ENCODE measurements at places on chromosomes 3 and 15. TPM values are rescaled to one million over a fixed set of nuclear protein-coding genes. Genes with fewer than 3 reads are reported as not detected.

- no peak overlapping the region for H3K4me3 ChIP-seq
- H3K27ac ChIP-seq = no peak overlapping the region
- peaks cover 40% of the 10 kb centered on the region for H3K27me3 ChIP-seq
- no peaks in the 10 kb centered on the region for H3K36me3 ChIP-seq
Measured at GRCh38 chr3:49867871-49868321, 1.8 kb downstream of the CAMKV start.

DNA sequence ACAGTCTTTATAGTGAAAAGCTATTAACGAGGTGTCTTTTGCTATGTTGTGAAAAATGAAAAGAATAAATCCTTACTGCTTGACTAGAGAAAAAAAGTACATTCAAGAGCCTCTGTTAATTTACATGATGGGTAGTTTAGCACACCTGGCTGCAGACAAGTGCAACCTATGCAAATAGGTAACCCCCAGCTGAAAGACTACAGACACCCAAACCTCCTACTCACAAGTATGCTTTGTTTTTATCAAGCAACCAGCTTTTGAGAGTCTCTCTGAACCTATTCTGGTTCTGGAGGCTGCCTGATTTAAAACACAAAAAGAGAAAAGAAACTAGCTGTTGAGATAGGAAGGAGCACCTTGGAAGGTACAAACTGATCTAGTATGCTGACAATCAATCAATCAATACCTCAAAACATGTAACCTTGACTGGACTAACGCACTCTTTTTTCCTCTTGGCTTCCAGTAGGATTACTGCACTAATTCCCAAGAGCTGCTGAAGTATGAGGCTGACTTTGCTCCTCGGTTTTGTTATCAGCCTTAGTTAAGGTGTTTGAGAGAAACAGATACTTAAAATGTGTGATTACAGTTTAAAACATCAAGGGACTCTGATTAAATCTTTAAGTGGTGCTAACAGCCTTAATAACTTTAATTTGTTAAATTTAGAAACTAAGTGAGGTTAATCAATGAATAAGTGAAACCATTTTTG lies 63.6 kb downstream of the OSBPL10 start:
- no peak overlapping the region for H3K4me3 ChIP-seq
- H3K4me1 ChIP-seq = peaks cover 28% of the 10 kb centered on the region
- H3K27me3 ChIP-seq = no peaks in the 10 kb centered on the region
- no peak overlapping the region for H3K27ac ChIP-seq

GRCh38 chr3:170259907-170260306 lies 37.7 kb downstream of the PRKCI start:
- H3K4me3 ChIP-seq = no peak overlapping the region
- H3K36me3 ChIP-seq = peaks cover 27% of the 10 kb centered on the region

Gene KCNMB3
- total RNA-seq = 1.2 TPM

Gene CCR3
- total RNA-seq = 0.37 TPM

Data from activated CD8-positive, alpha-beta T cell treated with anti-CD3 and anti-CD28 coated beads, Interleukin-2, amount 10 ng/mL, durations not matched to agents 7 days and 5 days (primary cell).